Effector memory CD8-positive, alpha-beta T cell (primary cell): ENCODE measurements at places on chromosomes 2 and 18.

- DNase-seq: no peak
- peaks cover 10% of the 10 kb centered on the region for H3K4me1 ChIP-seq
- peak overlapping the region; percentile 52 for H3K27ac ChIP-seq
Observed at GRCh38 chr2:152693033-152693432, 24.2 kb downstream of the PRPF40A start.

DNA sequence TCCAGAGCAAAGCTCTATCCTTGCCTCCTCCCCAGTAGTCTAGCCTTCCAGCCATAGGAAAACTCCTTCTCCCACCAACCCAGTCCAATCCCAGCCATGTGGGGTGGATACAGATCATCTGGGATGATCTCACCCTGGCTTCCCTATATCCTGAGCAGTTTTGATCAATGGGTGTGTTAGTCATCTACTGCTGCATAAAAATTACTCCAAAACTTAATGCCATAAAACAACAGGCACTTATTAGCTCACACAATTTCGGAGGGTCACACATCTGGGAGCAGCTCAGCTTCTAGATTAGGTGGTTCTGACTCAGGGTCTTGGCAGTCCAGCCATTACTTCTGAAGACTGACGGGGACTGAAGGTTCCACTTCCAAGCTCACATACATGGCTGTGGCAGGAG lies 190.4 kb downstream of the SPP2 start:
- no peak for DNase-seq
- H3K36me3 ChIP-seq: no peaks in the 10 kb centered on the region
- H3K27ac ChIP-seq: no peak overlapping the region
- no peaks in the 10 kb centered on the region for H3K27me3 ChIP-seq

DNA sequence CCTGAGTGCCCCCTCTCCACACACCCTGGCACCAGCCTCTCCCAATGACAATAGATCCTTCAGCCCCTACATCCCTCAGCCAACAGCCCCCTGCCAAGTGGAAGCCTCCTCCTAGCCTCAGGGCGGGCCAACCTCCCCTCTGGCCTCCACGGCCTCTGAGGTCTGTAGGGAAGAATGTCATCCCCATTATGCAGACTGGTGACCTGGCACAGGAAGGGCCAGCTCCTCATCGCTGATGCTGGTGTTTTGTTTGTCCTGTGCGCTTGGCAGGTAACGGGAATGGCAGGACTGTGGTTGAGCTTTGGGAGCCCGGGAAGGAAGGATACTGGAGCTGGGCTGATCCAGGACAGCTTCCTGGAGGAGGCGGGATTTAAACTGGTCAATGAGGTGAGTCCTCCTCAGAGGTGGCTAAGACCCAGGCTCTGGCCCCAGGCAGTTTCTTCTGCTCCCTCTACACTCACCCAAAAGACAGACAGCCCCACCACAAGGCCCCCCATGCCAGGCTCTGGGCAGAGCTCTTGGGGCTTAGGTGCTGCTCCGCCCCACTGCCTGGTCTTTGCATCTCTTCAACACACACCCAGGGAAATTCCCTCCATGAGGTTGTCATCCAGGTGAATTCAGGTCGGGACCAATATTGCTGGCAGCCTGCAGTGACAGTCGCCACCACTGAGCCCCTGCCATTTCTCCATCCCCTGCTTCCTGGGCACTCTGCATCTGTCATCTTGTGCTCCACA lies 75.2 kb upstream of the SMAD7 start:
- H3K36me3 ChIP-seq: no peaks in the 10 kb centered on the region
- H3K4me1 ChIP-seq: no peaks in the 10 kb centered on the region
- H3K4me3 ChIP-seq: no peak overlapping the region
- DNase-seq: no peak

DNA sequence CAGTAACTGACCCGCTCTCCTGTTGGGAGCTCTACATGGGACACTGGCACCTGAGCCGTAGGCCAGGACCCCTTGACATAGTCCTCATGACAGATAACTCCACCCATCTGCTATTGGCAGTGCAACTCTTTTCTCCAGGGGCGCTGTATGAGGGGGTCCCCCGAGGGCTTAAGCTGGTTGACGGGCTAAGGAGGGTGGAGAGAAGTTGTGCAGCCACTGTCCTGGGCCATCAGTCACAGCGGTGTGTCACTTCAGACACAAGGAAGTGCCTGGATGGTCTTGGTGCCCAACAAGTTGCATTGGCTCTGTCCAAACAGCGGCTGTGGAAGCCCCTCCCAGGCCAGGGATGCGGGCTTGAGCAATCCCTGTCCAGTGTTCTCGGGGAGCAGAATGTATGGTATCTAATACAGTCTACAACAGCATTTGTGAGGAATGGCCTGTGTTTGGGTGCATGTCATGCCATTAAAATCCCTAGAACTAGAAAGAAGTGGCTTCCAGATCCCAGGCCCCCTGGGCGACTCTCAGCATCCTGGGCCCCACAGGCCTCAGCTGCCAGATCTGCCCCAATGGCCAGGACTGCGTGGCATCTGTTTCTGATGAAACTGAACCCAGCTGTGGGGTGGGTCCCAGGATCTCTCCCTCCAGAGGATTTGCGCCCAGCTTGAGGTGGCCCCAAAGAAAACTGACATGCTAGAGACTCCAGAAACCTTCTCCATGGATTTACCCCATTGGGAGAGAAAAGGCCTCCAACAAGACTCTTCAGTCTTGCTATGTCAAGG lies 23.3 kb downstream of the TTC32 start:
- no peak overlapping the region for H3K27ac ChIP-seq
- no peaks in the 10 kb centered on the region for H3K27me3 ChIP-seq
- H3K4me3 ChIP-seq: no peak overlapping the region
- no peaks in the 10 kb centered on the region for H3K4me1 ChIP-seq

GRCh38 chr2:232662486-232663260 lies 29.3 kb downstream of the EFHD1 start:
- DNase-seq: no peak
- peaks cover 5% of the 10 kb centered on the region for H3K27me3 ChIP-seq
- H3K4me1 ChIP-seq: no peaks in the 10 kb centered on the region
- H3K36me3 ChIP-seq: no peaks in the 10 kb centered on the region
- no peak overlapping the region for H3K4me3 ChIP-seq

DNA sequence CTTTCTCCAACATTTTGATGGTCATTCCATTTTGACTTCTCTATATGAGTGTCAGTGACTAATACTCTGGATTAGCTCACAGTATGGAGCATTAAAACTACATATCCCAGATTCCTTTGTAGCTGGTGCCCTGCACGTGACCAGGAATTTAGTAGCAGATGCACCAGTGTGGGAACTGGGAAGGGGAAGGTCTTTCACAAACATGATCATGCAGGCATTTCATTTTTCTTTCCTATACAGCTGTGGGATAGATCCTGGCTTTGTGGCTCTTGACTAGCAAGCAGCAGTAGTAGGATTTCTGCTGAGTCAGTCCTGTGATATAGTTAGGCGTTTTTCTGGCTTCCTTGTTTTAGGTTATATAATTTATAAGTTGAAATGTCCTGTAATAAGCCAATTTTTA lies 971.0 kb upstream of the CDH2 start:
- H3K4me1 ChIP-seq: no peaks in the 10 kb centered on the region
- H3K4me3 ChIP-seq: no peak overlapping the region
- H3K27ac ChIP-seq: no peak overlapping the region
- H3K36me3 ChIP-seq: no peaks in the 10 kb centered on the region

- H3K27ac ChIP-seq: no peak overlapping the region
- no peaks in the 10 kb centered on the region for H3K36me3 ChIP-seq
- no peak for DNase-seq
- no peak overlapping the region for H3K4me3 ChIP-seq
- no peaks in the 10 kb centered on the region for H3K4me1 ChIP-seq
- H3K27me3 ChIP-seq: no peaks in the 10 kb centered on the region
Observed at GRCh38 chr2:124048664-124049063, 23.6 kb downstream of the CNTNAP5 start.

- H3K27ac ChIP-seq: no peak overlapping the region
- peaks cover 34% of the 10 kb centered on the region for H3K27me3 ChIP-seq
- DNase-seq: no peak
- H3K36me3 ChIP-seq: no peaks in the 10 kb centered on the region
- H3K4me1 ChIP-seq: no peaks in the 10 kb centered on the region
Observed at GRCh38 chr2:224412141-224413015, 10.5 kb upstream of the FAM124B start.

GRCh38 chr2:73020306-73020656 lies 51.2 kb downstream of the SFXN5 start:
- H3K27ac ChIP-seq: no peak overlapping the region
- H3K4me1 ChIP-seq: no peaks in the 10 kb centered on the region
- no peak overlapping the region for H3K4me3 ChIP-seq
- H3K36me3 ChIP-seq: no peaks in the 10 kb centered on the region

- H3K27me3 ChIP-seq: no peaks in the 10 kb centered on the region
- no peaks in the 10 kb centered on the region for H3K36me3 ChIP-seq
- no peak for DNase-seq
- no peak overlapping the region for H3K4me3 ChIP-seq
- H3K27ac ChIP-seq: no peak overlapping the region
- H3K4me1 ChIP-seq: no peaks in the 10 kb centered on the region
Observed at GRCh38 chr2:136703214-136703613, 62.1 kb upstream of the THSD7B start.

GRCh38 chr2:182698671-182699070 lies 17.4 kb upstream of the DNAJC10 start:
- no peaks in the 10 kb centered on the region for H3K36me3 ChIP-seq
- peaks cover 8% of the 10 kb centered on the region for H3K27me3 ChIP-seq
- no peak for DNase-seq
- no peak overlapping the region for H3K27ac ChIP-seq
- no peaks in the 10 kb centered on the region for H3K4me1 ChIP-seq

GRCh38 chr18:47817017-47817794 lies 113.3 kb downstream of the SMAD2 start:
- H3K36me3 ChIP-seq: no peaks in the 10 kb centered on the region
- H3K4me3 ChIP-seq: no peak overlapping the region
- H3K4me1 ChIP-seq: peaks cover 2% of the 10 kb centered on the region
- no peaks in the 10 kb centered on the region for H3K27me3 ChIP-seq
- H3K27ac ChIP-seq: no peak overlapping the region

GRCh38 chr18:62018034-62018758 lies 125.4 kb upstream of the RNF152 start:
- H3K4me3 ChIP-seq: no peak overlapping the region
- H3K27me3 ChIP-seq: peaks cover 13% of the 10 kb centered on the region
- DNase-seq: no peak

DNA sequence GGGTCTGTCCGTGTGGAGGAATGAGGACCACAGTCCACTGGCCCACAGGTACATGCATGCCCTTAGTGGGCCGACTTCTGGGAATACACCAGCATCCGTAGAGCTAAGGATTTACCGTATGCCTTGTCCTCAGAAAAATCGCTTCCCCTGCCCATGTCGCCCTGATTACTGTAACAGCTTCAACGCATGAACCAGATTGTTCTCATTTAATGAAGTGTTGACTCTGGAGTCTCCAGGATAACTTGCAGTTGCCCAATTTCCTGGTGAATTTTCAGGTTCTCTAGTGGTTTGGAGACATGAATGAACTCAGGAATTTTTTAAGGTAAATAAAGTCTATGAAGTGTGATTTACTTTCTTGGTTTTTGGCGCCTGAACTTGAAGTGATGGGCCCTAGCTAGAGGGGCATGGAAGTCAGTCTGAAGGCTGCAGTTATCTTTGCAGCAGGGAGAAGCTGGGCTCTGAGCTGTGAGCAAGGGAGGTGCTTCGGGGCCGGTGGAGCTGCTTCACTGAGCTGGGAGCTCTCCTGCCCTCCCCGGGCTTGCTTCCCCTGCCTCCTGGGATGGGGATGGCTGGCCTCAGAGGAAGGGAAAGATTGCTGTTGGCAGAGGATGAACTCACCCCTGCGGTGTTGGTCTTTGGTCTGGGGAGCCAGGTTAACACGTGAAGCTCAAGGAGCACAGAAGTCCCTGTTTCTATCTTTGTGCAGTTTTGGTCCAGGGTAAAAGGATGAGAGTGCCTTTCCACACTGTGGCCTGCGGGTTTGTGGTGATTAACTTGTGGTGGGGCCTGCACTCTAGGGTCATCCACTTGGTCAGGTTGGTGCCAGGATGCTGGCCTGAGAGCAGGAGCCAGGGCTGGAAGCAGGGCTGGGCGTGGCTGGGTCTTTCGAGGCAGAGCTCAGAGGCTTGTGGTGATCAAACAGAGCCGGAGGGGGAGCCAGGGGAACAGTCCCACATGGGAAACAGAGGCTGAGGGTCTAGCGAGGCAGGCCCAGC lies 28.1 kb downstream of the TCF7L1 start:
- no peaks in the 10 kb centered on the region for H3K36me3 ChIP-seq
- H3K4me1 ChIP-seq: no peaks in the 10 kb centered on the region
- no peak for DNase-seq

GRCh38 chr18:2303517-2304238 lies 267.6 kb downstream of the METTL4 start:
- H3K27me3 ChIP-seq: peaks cover 32% of the 10 kb centered on the region
- DNase-seq: no peak
- H3K4me1 ChIP-seq: no peaks in the 10 kb centered on the region
- H3K4me3 ChIP-seq: no peak overlapping the region
- H3K36me3 ChIP-seq: no peaks in the 10 kb centered on the region

DNA sequence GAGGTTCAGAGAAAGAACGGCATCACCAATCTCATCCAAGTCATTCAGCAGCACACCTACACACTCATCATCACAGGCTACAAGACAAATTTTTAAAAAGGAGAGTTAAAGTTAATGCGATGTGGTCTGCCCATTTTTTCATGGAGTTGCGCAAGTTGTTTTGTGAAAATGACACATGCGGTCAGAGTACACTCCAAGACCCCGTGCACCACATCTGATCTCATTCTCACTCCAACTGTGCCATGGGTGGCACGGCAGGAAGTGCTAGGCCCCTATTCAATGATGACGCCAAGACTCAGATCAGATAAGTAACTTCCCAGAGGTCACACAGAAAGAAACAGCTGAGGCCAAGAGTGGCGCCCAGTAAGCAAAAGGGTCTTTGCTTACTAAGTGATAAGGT lies 119.8 kb downstream of the LAMA1 start:
- no peak overlapping the region for H3K4me3 ChIP-seq
- H3K27ac ChIP-seq: no peak overlapping the region
- no peaks in the 10 kb centered on the region for H3K4me1 ChIP-seq
- DNase-seq: no peak
- H3K27me3 ChIP-seq: no peaks in the 10 kb centered on the region

DNA sequence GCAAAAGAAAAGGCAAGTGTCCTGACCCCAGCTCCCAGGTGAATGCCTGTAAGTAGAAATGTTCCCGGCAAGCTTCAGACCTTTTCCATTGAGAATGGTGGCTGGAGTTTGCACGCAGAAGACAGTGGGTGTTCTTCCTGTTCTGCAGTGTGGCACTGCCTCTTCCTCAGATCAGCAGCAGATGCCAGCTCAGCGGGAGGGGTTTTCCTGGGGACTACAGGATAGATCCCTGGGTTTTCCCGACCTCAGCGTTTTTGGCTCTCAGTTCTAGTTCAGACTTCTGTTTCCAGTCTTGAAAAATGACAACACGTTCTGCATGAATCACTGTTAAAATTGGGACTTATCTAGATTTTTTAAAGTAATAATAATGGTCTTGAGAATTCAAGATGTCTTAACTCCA lies 39.2 kb downstream of the GRHL1 start:
- no peaks in the 10 kb centered on the region for H3K36me3 ChIP-seq
- DNase-seq: no peak
- no peaks in the 10 kb centered on the region for H3K4me1 ChIP-seq
- H3K27ac ChIP-seq: no peak overlapping the region
- H3K27me3 ChIP-seq: peaks cover 7% of the 10 kb centered on the region
